ENCODE measurements at places on chromosomes 6 and 20.

- no peak for DNase-seq
Observed at GRCh38 chr20:24477831-24478547, 8.6 kb downstream of the SYNDIG1 start.

GRCh38 chr6:118240878-118241528 is 307.1 kb upstream of the PLN start:
- DNase-seq = no peak

- no peak for DNase-seq
Observed at GRCh38 chr6:52975580-52975979, 19.5 kb downstream of the GSTA4 start.

- DNase-seq = no peak
Observed at GRCh38 chr6:50825375-50826036, 6.8 kb downstream of the TFAP2B start.

DNA sequence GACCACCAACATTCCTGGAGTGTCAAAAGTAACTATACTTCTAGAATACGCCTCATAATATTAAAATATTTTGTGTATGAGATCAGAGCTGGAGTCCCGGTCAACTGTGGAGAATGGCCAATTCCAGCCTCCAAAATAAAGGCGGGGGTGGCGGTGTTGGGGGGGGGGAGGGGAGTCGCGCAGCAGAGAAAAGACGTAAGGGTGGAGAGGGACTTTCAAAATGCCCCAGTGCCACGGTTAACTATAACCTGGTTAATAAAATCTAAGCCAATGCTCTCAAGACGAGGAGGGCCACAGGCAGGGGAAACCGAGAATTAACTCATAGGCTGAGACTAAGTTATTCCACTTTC is 1.3 kb downstream of the NUP153 start:
- no peak for DNase-seq

DNA sequence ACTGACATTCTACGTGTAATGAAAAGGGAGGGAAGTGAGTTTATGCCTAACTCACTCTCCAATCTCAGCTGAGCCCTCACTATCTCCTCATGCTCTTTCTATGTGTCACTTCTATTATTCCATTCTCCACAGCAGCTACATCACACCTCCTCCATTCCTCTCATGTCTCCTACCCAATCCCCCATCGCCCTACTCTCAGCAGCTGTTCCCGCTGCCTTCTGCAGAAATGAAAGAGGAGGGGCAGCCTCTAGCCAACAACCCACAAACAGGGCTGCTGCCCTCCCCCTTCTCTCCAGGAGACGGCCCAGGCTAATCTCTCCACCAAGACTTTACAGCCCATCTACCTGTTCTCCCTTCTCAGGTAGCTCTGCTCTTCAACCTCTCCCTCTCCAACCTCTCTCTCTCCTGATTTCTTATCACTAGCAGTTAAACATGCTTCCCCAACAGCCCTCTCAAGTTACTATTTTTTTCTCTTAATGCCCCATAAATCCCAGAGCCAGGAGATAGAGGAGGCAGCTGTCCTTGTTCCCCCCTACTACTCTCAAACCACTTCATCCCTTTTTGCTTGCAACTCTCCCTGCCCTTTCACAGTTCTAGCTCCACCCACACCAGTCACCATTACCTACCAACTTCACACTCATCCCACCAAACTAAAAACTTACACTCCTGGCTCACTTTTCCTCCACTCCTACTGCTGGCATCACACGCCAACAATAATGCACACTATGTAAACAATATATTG is 136.5 kb downstream of the BTBD9 start:
- no peak for DNase-seq

- no peak for DNase-seq
Observed at GRCh38 chr6:103379272-103379671, 1480.4 kb downstream of the HACE1 start.

DNA sequence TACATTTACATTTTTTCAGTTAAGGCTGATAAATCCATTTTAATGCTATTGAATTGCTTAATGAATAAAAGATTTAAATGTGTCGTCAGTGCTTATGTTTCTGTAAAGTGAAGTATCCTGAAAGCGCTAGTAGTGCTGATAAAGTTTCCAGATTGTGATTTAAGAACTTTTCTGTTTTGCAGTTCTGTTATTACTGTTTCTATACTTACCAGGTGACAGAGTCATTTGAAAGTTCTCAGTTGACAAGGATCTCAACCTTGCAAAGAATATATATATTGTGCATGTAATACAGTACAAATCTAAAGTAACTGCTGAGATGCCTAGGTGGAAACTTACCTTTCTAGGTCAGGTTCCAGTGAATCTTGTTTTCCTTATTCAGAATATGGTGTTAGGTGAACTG is 201.8 kb downstream of the ARID1B start:
- no peak for DNase-seq

- DNase-seq = no peak
Observed at GRCh38 chr6:139020689-139021088, 7.9 kb upstream of the ABRACL start.

GRCh38 chr6:36933102-36933501 is 21.4 kb upstream of the PI16 start:
- DNase-seq = no peak

DNA sequence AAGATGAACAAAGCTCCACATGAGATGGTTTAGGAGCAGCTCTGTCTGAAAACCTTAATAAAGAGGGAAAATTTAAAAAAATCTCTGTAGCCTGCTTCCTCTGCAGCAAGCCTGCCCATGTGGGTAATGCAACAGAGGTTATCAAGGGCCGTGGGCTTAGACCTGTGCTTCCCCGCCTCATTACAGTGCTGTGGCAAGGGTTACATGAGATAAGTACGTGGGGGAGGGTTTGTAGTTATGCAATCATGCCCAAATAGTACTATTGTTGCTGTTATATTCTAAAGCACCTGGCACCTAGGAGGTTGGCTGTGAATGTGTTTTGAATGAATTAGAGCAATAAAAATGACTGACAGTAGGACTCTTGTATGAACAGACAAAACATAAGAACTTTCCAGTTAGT is 68.3 kb downstream of the PKHD1 start:
- DNase-seq = no peak

- DNase-seq = no peak
Observed at GRCh38 chr6:12277386-12277785, 12.8 kb upstream of the EDN1 start.

DNA sequence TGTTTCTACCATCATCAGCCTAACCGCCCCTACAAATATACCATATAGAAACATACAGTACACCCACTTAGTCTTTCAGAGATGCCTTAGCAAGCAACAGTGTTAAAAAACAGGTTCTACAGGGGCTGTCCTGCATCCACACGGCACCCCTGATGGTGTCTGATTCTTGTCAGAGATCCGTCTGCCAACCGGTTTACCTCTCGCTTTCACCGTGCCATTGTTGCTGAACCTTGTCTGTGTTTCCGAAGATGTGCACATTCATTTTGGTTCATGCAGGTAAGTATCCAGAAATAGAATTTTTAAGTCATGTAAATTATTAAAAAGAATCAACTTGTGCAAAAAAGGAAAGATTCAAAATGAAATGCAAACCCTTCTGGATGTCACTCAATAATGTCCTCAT is 52.9 kb downstream of the EPHA7 start:
- no peak for DNase-seq

DNA sequence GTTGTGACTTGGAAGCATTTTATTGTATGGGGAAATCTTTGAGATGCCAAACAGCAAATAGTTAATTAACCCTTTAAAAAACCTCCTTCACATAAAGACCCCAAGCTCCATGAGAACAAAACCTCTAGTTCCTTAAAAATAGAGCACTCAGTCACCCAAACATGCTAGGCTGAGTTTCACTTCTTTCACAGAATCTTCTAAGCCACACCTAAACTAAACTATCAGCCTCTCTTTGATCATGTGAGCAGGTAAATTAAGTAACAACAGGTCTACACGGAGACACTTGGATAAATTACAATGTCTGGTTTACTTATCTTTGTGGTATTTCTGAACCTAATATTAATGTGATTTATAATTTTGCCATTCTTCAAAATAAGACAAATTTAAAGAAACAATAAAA is 205.2 kb upstream of the MARCKS start:
- DNase-seq = no peak

All from SHP77 treated with DMSO at 0.1 percent for 48 hours (cell line).